ENCODE measurements at places on chromosomes 1 and 21.
A peak's percentile ranks its signal among the peaks of the same experiment; 100 is the strongest.

GRCh38 chr1:115452600-115453329 is 114.7 kb upstream of the NGF start:
- no peak for DNase-seq

GRCh38 chr1:223109581-223110026 is 33.4 kb downstream of the TLR5 start:
- DNase-seq, result no peak

DNA sequence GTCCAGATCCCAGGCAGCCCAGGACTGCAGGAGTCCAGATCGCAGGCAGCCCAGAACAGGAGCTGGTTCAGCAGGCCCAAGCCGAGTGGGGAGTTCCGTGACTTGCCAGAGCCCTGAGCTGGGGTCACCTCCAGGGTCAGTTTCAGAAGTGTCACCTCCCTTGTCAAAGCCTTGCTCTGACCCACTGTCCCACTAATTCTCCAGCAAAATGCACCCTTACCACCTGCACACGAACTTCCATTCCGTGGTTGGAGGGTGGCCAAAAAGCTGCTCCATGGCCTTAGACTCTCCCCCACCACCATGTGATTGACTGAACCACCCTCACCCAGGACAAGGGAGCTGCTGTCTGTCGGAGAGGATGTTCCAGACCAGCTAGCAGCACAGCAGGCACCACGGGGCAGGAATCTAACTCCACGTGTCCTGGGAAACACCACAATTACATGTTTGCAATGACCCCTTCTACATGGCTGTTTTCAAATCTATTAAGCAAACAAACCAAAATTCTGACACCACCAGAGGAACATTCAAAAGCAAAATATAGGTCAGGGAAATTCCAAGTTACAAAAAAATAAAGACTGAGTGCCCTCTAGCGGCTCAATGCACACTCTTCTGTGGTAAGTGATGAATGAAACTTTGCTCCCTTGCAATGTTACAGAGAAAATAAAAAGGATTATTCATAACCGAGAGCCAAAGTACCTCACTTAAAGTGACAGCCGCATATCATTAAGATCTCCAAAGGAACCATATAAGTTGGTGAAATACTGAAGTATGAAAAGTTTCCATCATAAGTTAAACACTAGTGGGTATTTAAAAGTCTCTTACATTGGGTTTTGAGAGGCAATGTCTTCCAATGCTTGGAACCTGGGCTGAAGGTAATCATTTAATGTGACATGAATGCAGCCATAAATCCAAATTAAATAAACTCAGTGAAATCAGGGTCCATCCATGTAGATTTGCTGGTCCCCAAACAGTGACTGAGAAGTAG is 76.3 kb downstream of the NPHP4 start:
- DNase-seq, result no peak

- no peak for DNase-seq
Measured at GRCh38 chr1:24822887-24823286, 77.6 kb downstream of the CLIC4 start.

GRCh38 chr1:10304295-10304694 is 93.9 kb downstream of the KIF1B start:
- DNase-seq, result no peak

- no peak for DNase-seq
Measured at GRCh38 chr21:45381036-45381787, 23.8 kb upstream of the COL18A1 start.

DNA sequence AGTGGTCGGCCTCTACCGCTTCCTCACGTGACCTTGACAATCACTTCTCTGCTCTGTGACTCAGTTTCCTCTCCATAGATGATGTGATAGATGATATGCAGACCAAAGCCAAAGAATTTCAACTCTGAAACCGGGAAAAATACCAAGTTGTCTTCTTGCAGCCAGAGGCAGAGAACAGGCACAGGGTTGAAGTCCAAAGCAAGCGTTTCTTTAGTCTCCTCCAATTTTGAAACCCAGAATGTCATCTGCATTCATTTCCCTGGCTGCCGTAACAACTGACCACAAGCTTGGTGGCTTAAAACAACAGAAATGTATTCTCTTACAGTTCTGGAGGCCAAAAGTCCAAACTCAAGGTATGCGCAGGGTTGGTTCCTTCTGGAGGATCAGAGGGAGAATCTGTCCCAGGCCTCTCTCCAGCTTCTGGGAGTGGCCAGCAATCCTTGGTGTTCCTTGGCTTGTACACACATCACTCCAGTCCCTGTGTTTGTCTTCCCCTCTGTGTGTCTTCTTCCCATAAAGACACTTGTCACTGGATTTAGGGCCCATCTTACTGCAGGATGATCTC is 30.3 kb upstream of the H6PD start:
- DNase-seq, result no peak

GRCh38 chr21:31354604-31355443 is 10.8 kb upstream of the TIAM1 start:
- DNase-seq, result peak; percentile 64

DNA sequence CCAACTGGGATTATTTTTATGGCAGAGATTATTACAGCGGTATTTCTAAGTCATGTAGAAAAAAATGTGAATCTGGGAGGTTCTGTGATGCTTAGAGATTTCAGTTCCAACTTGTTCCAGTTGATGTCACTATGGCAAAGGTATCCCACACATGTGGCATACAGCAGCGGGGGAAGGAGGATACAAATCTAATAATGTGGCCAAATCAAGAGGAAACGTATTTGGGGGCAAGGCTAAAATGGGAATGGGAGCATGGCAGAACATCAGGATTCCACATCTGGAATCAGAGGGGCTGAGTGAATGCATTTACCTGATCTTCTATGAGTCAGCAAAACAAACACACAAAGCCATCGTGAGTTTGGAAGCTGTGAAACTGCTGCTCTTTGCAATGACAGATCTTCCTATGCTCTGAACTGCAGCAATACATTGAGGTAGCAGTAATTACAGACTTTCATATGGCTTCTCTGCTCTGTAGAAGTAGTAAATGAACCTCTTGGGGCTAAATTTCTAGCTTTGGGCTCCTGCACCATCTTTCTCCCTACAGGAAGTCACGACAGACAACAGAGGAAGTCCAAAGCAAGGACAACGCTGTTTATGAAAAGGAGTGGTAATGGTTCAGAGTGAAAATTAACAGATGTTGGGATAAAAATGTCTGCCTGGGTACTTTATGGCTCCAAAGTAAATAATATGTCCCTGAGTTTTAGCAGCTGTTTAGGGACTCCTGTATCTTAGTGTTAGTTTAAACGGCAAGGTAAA is 55.5 kb downstream of the GABPA start:
- no peak for DNase-seq

DNA sequence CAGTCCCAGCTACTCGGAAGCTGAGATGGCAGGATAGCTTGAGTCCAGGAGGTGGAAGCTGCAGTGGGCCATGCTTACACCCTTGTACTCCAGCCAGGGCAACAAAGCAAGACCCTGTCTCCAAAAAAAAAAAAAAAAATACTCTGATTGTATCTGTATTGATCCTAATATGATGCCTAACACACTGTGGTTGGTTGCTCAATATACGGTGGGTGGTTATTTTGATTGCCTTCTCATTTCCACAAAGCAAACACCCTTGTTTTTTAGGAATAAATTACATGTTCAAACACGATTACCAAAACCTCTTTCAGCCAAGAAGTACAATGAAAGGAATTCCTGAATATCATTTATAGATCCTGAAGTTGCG is 3.4 kb downstream of the EGLN1 start:
- no peak for DNase-seq

DNA sequence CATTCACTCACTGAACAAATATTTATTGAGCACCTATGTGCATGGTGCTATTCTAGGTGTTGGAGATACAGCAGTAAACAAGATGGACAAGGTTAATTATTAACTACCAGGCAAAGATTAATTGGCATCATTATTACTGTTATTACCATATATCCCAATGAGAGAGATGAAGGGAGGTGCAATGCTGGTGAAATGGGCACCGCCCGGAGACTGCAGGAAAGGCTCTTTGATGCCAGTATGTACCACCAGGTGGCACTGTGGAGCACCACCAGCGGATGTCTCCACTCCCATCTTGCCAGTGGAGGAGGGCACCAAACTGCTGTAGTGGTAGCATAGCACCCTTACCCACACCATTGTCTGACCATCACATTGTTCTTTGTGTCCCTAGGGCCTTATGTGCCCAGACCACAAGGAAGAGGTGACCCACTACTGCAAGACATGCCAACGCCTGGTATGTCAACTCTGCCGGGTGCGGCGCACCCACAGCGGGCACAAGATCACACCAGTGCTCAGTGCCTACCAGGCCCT is 3.0 kb downstream of the TRIM46 start:
- DNase-seq, result peak; percentile 69

GRCh38 chr1:207766569-207766968 is 14.7 kb downstream of the CD46 start:
- DNase-seq, result no peak

DNA sequence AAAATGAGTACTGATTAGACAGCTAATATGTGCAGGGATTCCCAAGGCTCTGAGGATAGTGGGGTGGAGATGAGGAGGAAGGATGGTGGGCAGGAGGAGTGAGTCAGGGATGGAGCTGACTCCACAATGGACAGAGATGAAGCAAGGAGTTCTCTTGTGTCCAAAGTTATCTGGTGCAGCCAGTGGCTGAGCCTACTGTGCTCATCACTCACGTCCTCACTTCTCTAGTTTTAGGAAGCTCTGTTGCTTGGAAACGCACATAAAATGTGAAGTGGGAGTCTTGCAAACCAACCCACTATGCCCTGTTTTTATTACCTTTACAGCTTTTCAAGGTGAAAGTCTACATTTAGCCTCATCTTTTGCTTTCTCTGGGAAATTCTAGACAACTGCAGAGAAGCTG is 36.5 kb upstream of the SAMD13 start:
- DNase-seq, result no peak

- DNase-seq, result no peak
Measured at GRCh38 chr1:117735045-117735992, 129.5 kb downstream of the TENT5C start.

GRCh38 chr1:199170711-199171110 is 531.9 kb downstream of the PTPRC start:
- DNase-seq, result no peak

- no peak for DNase-seq
Measured at GRCh38 chr1:20290624-20291597, at the start of gene VWA5B1. TSS of gene VWA5B1 (plus strand) at chr1:20290875. CDS start at chr1:20310602, 19,727 bp downstream.

DNA sequence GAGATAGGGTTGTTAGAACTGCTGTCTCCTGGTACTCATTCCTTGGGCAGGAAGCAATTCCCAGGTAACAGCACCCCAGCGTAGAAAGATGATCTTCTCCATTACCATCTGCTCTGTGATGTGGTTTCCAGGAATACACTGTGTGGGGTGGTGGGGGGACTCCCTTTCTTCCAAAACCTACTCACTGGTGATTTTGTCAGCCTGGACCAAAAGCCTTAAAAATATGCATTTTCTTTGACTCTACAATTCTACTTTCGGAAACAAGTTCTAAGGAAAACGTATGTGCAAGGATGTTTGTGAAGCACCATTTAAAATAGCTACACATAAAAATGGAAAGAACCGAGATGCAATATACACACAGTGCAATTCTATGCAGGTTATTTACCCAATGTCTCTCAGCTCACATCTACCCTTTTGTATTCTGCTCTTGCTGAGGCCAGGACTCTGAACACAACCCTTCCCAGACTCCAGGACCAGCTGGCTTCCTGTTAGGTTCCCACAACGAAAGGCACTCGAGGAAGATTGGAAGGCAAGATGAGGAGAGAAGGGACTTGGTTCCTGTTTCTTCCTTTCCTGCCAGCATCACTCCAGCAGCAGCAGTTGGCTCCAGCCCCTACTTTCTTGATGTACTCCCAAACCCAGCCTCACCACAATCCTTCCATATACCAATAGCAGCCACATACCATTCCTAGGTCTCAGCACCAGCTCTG is 33.0 kb upstream of the GJB5 start:
- no peak for DNase-seq

DNA sequence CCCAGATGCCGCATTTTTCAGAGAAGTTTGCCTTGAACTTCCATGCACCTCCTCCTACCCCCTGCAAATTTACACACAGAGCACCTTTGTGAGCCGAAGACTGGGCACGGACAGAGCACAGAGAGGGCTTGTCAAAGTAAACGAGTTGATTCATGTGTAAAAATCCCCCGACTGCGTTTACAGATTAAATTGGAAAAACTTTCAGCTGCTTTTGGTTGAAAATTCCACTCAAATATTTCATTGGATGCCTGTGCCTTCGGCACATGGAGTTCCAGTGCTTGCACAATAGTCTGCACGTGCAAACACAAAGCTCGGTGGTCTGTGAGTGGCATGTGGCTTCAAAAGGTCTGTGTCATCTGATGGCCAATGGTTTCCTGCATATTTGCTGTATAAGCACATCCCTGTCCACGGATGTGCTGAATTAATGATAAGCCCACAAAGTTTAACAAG is 177.5 kb downstream of the SETD4 start:
- DNase-seq, result no peak

DNA sequence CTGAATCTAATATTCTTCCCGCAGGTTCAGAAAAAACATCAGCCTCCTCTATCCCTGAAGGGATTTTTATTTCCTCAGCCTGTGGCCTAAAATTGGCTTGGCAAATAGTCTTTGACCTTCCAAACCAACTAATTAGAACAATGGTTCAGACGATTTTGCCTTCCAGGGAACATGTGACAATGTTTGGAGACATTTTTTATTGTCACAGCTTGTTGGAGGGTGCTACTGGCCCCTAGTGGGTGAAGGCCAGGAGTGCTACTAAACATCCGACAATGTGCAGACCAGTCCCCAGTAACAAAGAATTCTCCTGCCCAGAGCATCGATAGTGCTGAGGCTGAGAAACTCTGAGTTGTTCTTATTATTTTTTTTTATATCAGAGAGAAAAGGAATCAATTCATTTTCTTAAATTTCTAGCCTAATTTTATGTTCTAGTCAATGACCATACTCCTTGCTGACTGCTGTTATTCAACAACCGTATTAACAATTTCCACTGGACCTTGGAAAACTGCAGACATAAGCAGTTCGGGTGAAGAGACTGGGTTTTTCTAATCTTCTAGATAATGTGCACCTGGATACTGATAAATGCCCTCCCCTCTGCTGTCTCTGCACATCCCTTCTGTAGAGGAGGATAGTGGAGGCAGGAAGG is 280.7 kb downstream of the LMX1A start:
- DNase-seq, result no peak

GRCh38 chr21:44523567-44524413 is 16.2 kb downstream of the KRTAP10-1 start:
- no peak for DNase-seq

DNA sequence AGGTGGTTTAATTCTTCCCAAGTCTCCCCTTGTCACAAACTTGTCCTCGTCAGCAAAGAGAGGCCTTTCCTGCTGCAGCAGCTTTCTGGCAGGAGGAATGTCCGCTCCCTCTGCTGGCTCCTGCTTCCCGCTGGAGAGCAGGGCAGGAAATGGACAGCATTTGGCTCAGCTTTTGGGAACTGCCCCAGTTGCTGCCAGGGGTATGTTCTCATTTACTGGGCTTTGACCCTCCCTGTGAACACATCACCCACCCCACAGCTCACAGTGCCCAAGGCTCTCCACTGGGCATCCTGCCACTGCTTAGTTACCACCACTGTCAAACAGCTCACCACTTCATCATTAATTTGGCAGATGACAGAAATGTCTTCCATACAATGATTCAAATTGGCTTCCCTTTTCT is 75.4 kb downstream of the MRPL37 start:
- no peak for DNase-seq
